AG08395 (cell line): ENCODE measurements at places on chromosomes 1 and 21.

- DNase-seq, result no peak
Measured at GRCh38 chr1:20950679-20951078, 163.6 kb upstream of the HP1BP3 start.

DNA sequence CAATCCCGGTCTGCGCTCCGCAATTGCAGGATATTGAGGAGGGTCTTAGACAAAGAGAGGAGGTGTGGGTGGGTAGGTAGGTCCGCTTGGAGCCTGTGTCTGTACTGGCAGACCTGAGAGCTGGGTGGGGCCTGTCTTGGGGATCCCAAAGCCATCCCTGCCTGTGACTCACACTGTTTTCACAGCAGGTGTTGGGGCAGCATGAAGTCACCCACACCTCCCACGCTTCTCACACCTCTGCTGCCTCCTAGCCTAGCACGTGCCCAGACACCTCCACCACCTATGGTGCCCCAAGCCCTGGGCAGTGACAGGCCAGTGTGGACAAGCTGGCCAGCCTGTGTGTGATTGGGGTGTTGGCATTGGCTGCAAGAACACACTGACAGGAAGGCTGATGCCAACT is 65.7 kb upstream of the ECE1 start:
- no peak for DNase-seq

GRCh38 chr1:23029337-23029736 is 10.1 kb downstream of the KDM1A start:
- DNase-seq, result no peak

GRCh38 chr1:232547938-232548484 is 81.9 kb downstream of the SIPA1L2 start:
- DNase-seq, result no peak

DNA sequence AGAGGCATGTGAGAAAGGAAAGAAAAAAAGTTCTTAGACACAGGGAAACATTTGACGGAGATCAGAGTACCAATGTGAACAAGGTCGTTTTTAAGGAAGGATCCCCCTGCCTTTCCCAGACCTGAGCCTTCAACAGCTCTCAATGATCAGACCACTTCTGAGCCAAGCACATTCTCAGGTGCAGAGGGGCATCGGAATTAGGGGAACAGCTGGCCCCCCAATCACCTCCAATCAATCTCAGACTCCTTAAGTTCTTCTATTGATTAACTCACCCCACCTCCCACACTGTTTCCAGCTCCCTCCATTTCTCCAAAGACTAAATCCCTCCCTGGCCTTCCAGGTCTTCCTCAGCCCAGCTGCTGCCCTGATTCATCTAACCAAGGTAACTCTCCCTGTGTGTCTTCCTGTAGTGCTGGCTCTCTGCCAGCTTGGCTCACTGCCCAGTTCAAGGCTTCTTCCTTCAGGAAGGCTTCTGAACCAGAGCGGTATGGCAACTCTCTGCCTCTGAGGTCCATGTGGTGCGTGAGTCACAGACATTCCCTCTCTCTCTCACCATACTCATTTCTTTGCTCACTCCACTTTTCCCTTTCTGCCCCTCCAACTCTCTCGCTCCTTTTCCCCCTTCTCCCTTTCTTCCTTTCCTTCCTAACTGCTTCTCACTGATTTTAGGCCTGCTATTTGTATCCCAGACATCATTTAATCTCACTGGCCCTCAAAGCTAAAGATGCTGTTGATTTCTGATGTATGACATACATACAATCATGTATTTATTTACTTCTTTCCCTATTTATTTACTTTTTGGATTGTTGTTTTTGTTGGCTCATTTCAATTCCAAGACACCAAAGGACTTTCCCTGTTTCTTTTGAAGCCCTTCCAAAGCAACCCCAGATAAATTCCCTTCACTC is 18.1 kb downstream of the CFAP45 start:
- peak; percentile 94 for DNase-seq

DNA sequence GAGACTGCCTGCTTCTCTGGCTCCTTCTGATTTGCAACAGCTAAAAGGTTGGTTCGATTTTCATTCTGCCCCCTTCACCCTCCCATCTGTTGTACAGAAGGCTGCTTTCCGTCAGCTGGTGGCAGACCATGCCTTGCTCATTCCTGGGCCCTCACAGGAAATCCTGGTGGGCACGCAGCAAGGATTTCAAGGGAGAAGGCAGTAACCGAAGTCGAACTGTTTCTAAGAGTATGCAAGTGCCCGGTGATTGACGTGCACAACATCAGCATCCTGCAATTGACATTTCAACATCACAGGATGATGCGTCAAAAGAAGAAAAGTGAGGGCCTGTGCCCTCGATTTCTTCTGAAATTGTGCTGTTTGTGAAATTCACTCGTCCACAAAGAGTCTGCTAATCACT is 83.8 kb downstream of the PLPP3 start:
- DNase-seq, result no peak

GRCh38 chr1:93446837-93447451 is 974 bp upstream of the FNBP1L start:
- DNase-seq, result no peak
